Smooth muscle cell of the pulmonary artery (primary cell): ENCODE measurements at places on chromosomes 12 and 14. TPM values are rescaled to one million over a fixed set of nuclear protein-coding genes. Genes with fewer than 3 reads are reported as not detected.

Gene ZNF839
- 8.3 and 10.2 TPM in 2 replicates for total RNA-seq

Gene PCK2
- total RNA-seq: 26.8 and 35.3 TPM in 2 replicates

Gene NUAK1
- 15.6 and 31.4 TPM in 2 replicates for total RNA-seq

Gene ZDHHC22
- not detected in 2 replicates for total RNA-seq

Gene MUCL1
- total RNA-seq: not detected in 2 replicates

Gene KCNK10
- total RNA-seq: not detected in 2 replicates

Gene GPR162
- 2.7 and 6.6 TPM in 2 replicates for total RNA-seq

Gene POTEM
- not detected in 2 replicates for total RNA-seq

Gene LRTM2
- total RNA-seq: not detected in 2 replicates

Gene BCL2L14
- not detected in 2 replicates for total RNA-seq

Gene WNT5B
- 50.8 and 69.2 TPM in 2 replicates for total RNA-seq

Gene RNF41
- total RNA-seq: 154 and 182 TPM in 2 replicates

Gene P2RX7
- total RNA-seq: 0.46 and 1.3 TPM in 2 replicates

Gene SLC25A21
- 0.26 and 0.39 TPM in 2 replicates for total RNA-seq

Gene KRT6B
- 0.20 and 0.33 TPM in 2 replicates for total RNA-seq

Gene SPTB
- 0.13 TPM in 1 of 2 replicates, not detected in the other for total RNA-seq

Gene HRK
- total RNA-seq: 0.07 and 0.76 TPM in 2 replicates

Gene MNAT1
- 41.7 and 47.3 TPM in 2 replicates for total RNA-seq

Gene GLT8D2
- total RNA-seq: 41.9 and 43.5 TPM in 2 replicates

Gene B3GNT4
- 0.52 and 0.59 TPM in 2 replicates for total RNA-seq

Gene CDKN3
- total RNA-seq: 4.4 and 17.6 TPM in 2 replicates

Gene KCNMB4
- total RNA-seq: 1.3 and 1.6 TPM in 2 replicates

Gene PTPRO
- 1.9 and 2.2 TPM in 2 replicates for total RNA-seq

Gene KRT79
- total RNA-seq: not detected in 2 replicates

Gene PKP2
- 1.8 and 3.4 TPM in 2 replicates for total RNA-seq

Gene TMPRSS12
- not detected in 2 replicates for total RNA-seq

Gene PRR4
- total RNA-seq: 0.73 and 1.2 TPM in 2 replicates

Gene TESPA1
- total RNA-seq: not detected in 2 replicates

Gene LYZ
- not detected in 2 replicates for total RNA-seq

Gene PPP4R4
- total RNA-seq: 0.33 and 1.4 TPM in 2 replicates

Gene BCL7A
- total RNA-seq: 6.6 and 7.1 TPM in 2 replicates

Gene CYP27B1
- total RNA-seq: 0.20 and 0.79 TPM in 2 replicates

Gene ENDOU
- total RNA-seq: 0.40 and 0.52 TPM in 2 replicates

Gene GCH1
- 0.79 and 1.4 TPM in 2 replicates for total RNA-seq

Gene LRRC43
- 0.83 and 1.2 TPM in 2 replicates for total RNA-seq

Gene STAB2
- 0.33 TPM in 1 of 2 replicates, not detected in the other for total RNA-seq

Gene TSHR
- under 0.01 TPM in 1 of 2 replicates, not detected in the other for total RNA-seq

Gene IRAK3
- total RNA-seq: 7.9 and 9.0 TPM in 2 replicates

Gene CLEC2D
- total RNA-seq: 1.4 and 1.8 TPM in 2 replicates

Gene SLCO1B1
- total RNA-seq: not detected in 2 replicates

Gene KRT77
- not detected in 2 replicates for total RNA-seq

Gene HCAR3
- total RNA-seq: not detected in 2 replicates

Gene RNASE3
- not detected in 2 replicates for total RNA-seq

Gene STXBP6
- total RNA-seq: 1.7 and 7.6 TPM in 2 replicates
